Astrocyte of the spinal cord (primary cell): ENCODE measurements at places on chromosomes 3 and 15.

DNA sequence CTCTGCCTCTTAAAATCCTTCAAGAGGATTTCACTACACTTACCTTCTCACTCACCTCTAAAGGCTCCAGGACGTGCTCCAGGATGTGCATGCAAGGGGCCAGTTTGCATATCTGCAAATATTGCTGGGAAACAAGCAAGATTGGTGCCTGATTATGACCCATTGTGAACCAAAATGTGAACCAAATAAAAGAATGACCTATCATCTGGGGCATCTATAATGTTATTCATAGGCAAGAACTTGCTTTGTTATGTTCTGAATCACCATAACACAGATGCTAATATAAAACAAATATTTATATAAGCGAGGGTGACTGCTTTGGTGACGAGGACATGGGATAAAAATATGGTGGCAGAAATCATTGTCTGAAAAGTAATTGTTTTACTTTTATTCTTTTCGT, 5.5 kb downstream of the IL12A start:
- DNase-seq = no peak

DNA sequence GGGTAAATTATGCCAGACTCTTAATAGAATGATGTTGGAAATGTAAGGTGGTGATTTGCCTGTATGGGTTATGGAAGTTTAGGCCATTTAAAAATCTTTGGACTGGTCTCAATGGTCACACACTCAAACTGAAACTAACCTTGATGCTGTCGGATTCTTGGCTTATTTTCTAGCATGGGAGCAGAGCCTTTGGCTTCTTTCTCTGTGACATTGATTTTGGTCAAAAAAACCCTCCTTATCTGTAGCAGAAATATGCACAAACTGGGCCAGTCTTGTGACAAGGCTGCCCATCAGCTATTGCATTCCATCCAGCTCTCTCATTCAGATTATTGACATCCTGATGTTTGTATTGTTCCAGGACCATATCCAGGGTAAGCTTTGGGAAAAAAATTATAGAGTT, 35.9 kb downstream of the ARPP21 start:
- DNase-seq = no peak

- no peak for DNase-seq
Observed at GRCh38 chr3:196599734-196600128, 31.3 kb downstream of the FBXO45 start.

GRCh38 chr3:38021196-38021595, 8.2 kb downstream of the PLCD1 start:
- no peak for DNase-seq

DNA sequence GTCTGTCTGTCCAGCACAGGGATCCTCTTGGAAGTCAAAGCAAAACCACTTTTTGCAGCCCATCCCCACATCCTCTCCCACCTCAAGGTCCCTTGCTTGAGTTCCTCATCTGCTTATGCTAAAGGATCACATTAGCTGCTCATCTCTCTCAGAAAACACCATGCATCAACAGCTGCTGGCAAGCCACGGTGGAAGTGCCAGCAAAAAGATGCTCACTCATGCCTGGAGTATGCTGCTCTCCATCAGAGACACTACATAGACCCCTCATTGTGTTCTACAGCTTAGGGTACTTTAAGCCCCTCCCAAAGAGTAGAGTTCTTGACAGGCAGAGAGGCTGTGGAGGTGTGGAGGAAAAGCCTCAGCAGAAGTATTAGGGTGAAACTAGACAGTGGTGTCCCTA, 94.6 kb upstream of the COL8A1 start:
- no peak for DNase-seq

DNA sequence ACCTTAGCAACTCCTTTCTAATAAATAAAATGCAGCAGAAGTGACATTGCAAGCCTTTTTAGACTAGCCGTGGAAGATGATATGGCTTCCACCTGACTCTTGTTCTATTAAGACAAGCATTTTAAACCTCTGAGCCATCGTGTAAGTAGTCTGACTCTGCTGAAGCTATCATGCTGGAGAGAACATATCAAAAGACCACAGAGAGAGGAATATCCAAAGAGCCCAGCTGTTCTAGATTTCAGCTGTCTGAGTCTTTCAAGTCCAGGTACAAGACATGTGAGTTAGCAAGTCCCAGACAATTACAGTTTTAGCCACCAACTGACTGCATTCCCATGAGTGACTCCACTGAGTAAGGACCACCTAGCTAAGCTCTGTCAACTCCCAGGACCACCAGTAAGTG, 517.0 kb upstream of the NAALADL2 start:
- DNase-seq = no peak

- no peak for DNase-seq
Observed at GRCh38 chr3:175989161-175989560, 1130.0 kb downstream of the NAALADL2 start.
